ENCODE measurements at places on chromosomes 5 and 9. TPM values are rescaled to one million over a fixed set of nuclear protein-coding genes. Genes with fewer than 3 reads are reported as not detected.

The NRARP gene
- 5.9 TPM for total RNA-seq

The EIF4EBP3 gene
- 1.3 TPM for total RNA-seq

The TAF11L5 gene
- total RNA-seq = not detected

The HTR1A gene
- total RNA-seq = not detected

The IER5L gene
- total RNA-seq = 77.0 TPM

The IRX1 gene
- not detected for total RNA-seq

The ADGRD2 gene
- total RNA-seq = not detected

The PLCXD3 gene
- 0.31 TPM for total RNA-seq

The ALG2 gene
- total RNA-seq = 52.8 TPM

The IGFBPL1 gene
- 3.1 TPM for total RNA-seq

The SERF1B gene
- 69.7 TPM for total RNA-seq

The SMC2 gene
- 22.8 TPM for total RNA-seq

The SCGB3A2 gene
- total RNA-seq = not detected
